Head of caudate nucleus (tissue), 42 donors: ENCODE measurements at places on chromosomes 12 and 14.

DNA sequence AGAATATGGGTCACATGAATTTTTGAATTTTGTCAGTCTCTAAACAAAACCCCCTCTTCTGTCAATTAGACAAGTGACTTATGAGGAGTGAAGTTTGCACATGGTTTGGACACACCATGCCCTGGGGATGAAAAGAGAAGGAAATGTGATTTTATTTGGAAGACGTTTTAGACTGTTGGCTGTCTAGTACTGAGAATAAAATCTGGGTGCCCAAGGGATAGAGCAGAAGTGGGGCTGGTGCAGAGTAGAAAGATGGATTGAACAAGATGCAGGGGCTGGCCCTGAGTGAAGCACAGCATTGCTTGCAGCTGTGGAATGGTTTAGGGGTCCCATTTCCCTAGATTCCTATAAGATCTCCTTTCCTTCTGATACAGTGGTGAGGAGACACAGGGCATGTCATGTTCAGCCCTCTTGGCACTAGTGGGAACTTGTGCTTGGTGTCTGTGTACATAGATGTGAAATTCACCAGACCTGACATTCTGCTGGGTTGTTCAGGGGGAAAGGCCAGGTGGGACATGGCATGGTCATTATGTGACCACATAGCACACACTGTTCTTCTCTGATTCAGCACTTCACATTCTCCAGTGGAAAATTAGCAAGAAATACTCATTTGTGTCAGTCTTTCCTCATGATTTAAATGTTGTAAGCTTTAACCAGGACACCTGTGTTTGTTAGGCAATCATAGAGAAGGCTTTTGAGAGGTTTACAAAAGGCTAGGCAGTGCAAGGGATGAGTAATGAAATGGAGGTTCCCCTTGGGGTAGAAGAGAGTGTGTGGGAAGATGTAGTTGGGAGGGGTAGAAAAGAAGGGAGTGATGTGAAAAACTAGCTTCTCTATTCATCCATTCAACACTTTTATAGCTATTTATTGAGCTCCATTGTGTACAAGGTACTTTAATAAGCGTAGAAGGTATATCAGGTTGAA lies 202.3 kb upstream of the IGF1 start:
- no peak for DNase-seq

- DNase-seq = no peak
Measured at GRCh38 chr12:51528852-51529650, 62.0 kb upstream of the SCN8A start.

- no peak for DNase-seq
Measured at GRCh38 chr14:52058341-52058740, 10.5 kb downstream of the NID2 start.

- no peak for DNase-seq
Measured at GRCh38 chr12:81257947-81258551, 180.2 kb downstream of the ACSS3 start.

- DNase-seq = no peak
Measured at GRCh38 chr14:67077921-67078320, 111.3 kb upstream of the GARIN2 start.

GRCh38 chr14:79568594-79568993 lies 642.7 kb downstream of the DIO2 start:
- no peak for DNase-seq

DNA sequence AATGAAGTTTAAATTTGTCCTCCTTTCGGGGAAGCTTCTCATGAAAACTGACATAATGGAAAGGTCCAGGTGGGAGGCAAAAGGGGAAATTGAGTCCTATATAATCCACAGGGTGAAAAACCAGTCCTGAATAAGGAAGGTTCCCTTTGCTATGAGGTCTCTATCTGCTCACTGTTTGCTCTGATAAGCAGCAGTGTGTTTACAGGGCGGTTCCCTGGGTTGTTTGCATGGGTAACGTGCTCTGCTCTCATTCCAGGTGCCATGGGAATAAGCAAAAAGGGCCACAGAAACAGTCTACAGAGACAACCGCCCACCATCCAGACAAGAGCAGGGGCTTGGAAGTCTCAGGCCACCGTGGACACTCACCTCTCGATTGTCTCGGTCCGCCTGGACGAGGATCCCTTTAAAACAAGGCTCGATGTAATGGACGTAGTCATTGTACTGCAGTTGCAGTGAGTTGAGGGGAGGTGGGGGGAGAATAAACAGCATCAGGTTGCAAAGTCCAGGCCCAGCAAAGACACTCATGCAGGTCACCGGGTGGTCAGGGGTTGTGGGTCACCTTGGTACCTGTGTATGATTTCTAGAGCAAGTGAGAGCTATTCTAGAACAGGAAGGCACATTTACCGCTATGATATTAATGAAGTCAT lies 32.7 kb downstream of the CACNA2D4 start:
- DNase-seq = no peak

DNA sequence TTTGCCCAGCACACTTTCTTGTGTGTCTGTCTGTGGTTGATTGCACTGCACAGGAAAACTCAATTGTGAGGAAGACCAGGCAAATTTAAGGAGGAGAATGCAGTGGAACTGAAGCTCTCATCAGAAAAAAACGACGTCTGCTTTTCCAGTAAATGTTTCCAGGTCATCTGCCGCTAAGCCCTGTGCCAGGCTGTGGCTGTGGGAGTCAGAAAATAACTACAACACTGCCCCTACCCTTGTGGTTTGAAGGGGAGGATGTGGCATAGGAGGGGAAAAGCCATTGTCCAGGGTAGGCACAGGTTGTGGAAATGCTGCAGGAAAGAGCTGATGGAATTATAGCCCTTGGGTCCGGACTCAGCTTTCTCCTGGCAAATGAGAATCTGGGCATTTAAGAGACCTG lies 259.7 kb upstream of the TMEM132C start:
- no peak for DNase-seq

GRCh38 chr14:90103808-90104207 lies 42.0 kb downstream of the KCNK13 start:
- no peak for DNase-seq

- no peak for DNase-seq
Measured at GRCh38 chr14:35336494-35337268, 44.5 kb downstream of the PSMA6 start.

DNA sequence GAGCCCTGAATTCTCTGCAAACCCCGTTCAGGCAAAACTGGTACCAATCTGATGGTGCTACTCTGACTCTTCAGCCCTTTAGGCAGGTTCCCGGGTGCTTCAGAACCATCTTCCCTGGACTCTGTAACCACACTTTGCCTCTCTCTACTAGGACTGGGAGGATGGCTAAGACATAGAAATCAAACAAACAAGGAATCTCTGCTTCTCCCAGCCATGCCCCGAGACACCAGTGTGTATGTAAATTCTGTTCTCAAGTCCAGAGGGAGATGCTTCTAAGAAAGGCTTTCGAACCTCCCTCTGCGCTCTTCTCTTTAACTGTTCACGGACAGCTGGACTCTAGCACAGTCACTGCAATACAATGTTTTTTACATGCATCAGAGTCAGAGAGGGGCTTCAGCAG lies 1.9 kb upstream of the KCNK10 start:
- DNase-seq = no peak

DNA sequence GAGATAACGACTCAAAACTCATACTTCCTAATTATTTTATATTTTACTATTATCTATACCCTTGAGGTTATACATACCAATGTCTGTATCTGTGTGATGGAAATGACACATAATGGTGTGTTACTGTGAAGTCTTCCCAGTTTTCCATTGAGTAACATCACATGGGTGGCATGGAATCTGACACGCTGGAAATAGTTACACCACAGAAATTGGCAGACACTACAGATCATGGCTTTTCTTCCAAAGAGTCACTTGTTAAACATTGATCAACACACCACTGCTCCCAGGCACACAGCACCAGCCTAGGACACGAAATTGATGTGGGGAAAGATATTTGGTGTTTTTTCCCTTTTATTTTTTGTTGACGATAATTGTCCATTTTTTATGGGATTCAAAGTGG lies 33.0 kb upstream of the VWF start:
- DNase-seq = no peak
